ENCODE measurements at places on chromosomes 1 and 21.
A peak's percentile ranks its signal among the peaks of the same experiment; 100 is the strongest.

GRCh38 chr1:155044812-155045657 is 6.1 kb upstream of the ADAM15 start:
- DNase-seq: peak; percentile 79

DNA sequence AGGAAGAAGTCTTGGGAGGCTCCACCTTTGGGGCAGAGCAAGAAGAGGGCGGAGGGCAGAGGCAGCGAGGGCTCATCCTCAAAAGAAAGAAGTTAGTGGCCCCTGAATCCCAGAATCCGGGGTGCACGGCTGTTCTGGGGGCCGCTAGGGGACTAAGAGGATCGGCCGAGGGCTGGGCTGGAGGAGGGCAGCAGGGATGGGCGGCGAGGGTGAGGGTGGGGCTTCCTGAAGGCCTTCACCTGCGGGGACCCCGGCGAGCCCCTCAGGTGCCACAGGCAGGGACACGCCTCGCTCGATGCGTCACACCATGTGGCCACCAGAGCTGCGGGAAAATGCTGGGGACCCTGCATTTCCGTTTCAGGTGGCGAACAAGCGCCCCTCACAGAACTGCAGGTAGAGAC is 23.9 kb downstream of the COL6A1 start:
- DNase-seq: no peak

- DNase-seq: no peak
Measured at GRCh38 chr21:46610018-46610701, 5.3 kb upstream of the S100B start.

DNA sequence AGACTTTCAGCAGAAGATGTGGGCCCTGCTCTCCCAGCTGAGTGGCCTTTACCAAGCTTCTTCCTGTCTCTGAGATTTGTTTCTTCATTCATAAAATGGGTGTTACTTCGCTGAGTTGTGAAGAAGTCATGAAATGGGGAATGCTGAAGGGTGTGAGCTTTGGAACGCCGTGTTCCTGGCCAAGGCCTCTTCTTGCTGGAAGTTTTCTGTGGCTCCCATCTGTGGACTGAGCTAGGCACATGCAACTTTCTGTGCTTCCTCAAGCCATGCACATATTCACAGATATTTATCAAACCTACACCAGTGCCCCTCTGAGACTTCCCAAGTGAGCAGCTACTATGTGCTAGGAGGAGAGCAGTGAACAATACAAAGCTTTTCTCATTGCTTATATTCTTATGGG is 106.3 kb upstream of the JUN start:
- DNase-seq: no peak

DNA sequence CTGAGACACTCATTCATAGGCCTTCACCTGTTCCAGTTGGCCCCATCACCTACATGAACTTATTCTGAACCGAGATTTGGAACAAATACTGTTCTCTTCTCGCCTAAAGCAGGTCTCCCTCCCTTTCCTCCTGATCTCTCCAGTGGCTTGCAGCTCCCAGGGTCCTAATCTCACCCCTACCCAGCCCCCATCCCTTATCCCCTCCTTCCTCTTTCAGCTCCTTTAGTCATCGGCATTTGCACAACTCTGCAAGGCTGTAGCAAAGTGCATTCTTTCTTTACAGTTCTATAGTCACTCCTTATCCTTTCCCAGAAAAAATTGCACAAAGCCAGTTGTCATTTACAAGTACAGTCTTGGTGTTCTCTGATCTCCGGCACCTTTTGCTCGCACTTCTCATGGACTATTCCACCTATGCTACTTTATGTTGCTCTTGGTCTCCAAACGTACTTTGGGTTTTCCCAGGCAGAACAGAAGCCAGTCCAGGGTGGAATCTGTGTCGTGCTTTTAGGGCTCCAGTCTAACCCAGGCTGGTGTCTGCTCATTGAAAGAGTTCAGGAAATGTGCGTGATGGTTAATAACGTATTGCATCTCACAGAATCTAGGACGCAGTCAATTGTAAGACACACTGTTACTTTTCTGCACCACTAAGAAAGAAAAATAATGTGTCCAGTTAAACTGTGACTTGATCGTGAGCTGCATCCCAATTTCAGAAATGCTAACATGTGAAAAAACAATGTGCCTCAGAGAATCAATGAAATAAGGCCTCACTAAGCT is 965 bp downstream of the ABCA4 start:
- DNase-seq: no peak

DNA sequence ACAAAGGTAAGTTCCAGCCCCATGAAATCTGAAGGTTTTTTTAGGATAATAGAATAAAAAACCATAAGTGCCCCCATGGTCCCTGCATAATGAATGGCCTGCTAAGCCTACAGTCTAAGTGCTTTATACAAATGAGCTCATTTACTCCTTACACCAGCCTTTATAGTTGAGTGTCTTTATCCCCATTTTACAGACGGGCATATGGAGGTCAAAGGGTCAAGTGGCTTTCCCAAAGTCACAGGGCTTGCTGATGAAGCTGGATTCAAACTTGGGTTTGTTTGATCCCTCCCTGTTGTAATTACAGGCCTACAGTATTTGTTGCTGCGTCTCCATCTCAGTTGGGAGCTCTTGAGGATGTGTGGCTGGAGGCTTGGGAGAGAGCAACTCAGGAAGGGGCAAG is 28.3 kb upstream of the ARHGEF10L start:
- DNase-seq: no peak

GRCh38 chr1:29501227-29501976 is 265.1 kb downstream of the PTPRU start:
- no peak for DNase-seq

DNA sequence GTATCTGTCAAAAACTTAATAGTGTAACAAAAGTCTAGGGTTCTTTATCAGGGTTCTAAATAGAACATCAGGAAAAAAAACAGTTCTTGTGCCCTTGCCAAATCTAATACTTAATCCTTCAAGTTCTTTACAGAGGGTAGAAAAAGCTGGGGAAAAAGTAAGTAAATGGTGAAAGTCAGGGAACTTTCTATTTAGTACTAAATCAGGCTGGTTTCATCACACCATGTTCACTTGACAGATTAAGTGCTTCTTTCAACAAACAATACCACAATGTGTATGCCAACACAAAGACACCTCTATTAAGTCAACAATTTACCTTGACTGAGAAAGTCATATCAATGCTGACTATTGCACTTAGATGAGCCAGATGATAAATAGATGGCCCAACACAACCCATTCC is 9.7 kb downstream of the DBT start:
- DNase-seq: no peak

DNA sequence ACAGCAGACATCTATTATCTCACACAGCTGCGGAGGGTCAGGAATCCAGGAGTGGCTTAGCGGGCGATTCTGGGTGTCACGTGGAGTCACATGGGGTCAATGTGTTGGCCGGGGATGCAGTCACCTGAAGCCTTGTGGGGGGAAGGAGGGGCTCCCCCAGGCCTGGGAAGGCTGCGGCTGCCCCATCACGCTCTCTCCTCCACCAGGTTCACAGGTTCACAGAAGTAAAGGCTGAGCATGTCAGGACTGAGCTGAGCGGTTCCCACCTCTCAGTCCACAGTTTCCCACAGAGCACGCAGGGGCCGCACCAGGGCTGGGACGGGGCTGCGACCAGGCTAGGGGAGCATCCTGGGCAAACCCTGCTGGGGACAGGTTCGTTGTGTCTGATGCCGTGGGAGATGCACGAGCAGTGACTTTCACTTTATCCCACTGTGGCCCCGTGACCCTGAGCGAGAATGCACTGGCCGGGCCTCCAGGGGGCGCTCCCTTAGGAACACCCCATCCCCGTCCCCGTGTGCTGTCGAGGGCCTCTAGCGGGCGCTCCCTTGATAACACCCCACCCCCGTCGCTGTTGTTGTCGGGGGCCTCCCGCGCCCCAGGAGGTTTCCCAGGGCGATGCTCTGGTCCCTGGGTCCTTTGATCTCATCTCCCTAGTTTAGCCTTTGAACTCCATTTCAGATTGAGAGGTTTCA is 73.2 kb upstream of the TRAPPC10 start:
- DNase-seq: peak; percentile 62

DNA sequence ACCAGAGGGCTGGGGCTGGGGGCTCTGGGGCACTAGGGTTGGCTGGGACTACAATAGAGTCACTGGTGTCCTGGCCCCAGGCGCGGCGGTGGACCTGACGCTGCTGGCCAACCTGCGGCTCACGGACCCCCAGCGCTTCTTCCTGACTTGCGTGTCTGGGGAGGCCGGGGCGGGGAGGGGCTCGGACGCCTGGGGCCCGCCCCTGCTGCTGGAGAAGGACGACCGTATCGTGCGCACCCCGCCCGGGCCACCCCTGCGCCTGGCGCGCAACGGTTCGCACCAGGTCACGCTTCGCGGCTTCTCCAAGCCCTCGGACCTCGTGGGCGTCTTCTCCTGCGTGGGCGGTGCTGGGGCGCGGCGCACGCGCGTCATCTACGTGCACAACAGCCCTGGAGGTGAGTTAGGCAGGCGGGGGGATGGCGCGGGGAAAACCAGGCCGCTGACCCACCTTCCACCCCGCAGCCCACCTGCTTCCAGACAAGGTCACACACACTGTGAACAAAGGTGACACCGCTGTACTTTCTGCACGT is 4.1 kb downstream of the TIE1 start:
- DNase-seq: no peak

DNA sequence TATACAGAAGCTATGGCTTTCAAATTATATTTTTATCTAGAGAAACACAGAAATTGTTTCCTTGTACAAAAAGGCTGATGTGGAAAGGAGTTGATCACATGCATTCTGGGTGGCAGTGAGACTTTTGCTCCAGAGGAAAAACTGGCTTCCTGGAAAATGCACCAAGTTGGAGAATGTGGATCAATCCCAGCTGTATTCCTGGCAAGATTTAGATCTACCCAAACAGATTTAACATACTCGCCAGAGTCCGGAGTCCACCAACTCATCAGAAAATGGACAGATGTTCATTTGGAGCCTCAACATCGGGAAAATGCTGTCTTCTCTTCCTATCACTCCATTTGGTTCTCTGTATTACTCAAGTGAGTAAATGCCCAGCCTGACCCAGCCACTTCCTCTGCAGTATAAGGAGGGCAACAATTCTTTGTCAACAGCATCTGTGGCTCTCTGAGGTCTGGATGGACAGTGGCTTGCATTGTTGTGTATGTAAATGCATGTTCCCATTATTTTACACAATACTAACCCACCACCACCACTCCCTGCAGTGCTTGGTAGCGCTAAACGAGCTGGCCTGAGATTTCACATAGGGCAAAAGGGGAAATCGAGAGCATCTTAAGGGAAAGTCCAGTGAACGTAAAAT is 226.2 kb upstream of the IRF2BP2 start:
- DNase-seq: no peak

DNA sequence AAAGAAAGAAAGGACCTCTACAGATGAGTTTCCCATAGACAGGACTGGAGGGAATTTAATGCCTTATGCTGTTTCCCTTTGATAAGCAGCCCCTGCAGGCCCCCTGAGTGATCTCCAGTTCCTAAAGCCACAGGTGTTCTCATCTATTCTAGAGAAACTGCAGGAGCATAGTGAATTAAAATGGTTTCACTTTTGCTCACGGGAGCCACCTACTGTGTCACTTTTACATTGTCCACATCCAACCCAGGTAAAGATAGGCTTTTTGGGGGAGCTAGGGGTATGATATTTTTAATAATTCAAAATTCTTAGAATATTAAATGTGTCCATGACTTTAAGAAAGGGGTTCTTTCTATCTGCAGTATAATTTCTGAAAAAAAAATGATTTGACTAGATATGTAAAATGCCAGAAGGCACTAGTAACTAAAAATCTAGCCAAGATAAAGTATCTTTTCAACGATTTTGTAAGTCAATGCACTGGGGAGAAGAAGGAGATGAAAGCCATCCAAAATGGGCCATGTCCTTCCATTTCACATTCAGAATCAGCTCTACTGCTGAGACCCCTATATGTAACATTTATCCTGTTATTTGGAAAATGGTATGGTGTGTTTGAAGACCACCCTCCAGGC is 267.3 kb upstream of the DUSP10 start:
- peak; percentile 14 for DNase-seq

DNA sequence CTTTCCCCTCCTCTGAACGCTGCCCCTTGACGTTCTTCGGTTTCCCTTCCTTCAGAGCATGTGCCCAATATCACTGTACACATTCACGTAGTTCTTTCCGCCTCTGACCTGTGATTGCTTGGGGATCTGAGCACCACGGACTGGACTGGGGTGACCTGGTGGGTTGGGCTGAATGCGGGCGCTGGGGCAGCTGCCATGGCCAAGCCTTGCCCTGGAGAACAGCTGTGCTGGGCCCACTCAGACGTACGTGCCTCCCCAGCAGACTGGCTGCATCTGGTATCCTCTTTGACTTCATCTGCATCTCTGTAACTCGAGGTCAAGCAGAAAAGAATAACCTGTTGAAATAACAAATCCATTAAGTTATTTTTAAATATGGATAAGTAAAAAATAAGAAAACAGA is 35.1 kb upstream of the DISC1 start:
- DNase-seq: no peak

GRCh38 chr1:234562334-234562733 is 47.6 kb downstream of the IRF2BP2 start:
- DNase-seq: no peak

DNA sequence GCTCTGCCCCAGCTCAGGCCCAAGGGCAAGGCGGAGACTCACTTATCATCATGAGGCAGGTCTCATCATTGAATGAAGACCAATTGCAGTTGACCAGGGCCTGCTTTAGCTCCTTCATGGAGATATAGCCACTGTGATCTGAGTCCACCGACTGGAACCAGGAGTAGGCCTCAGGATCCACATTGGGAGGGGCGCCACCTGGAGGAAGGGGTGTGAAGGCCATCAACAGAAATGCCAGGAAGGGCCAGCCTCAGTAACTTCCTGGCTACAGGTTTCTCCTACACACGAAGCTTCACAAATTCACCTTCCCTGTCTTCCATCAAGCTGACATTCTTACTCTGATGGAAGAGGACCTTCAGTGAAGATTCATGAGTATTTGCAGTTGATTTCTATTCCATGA is 11.6 kb downstream of the PEF1 start:
- DNase-seq: peak; percentile 8

DNA sequence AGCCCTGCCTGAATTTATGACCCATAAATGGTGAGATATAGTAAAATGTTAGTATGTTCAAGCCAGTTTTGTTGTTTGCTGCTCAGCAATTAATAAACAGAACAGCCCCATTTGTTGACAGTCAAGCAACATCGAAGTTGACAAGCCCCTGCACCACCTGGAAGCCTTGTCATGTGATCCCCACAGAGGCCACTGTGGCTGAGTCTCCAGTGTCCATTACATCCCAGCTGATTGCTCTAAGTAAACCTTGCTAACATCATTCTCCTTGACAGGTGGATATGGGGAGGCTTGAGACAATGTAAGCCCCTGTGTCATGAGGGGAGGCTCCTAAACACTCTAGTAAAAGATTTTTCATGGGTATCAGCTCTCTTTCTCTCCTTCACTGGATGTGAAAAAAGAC is 17.5 kb upstream of the TACSTD2 start:
- no peak for DNase-seq
